ENCODE measurements at places on chromosomes 7 and 10. TPM values are rescaled to one million over a fixed set of nuclear protein-coding genes. Genes with fewer than 3 reads are reported as not detected.

RFC2 gene
- total RNA-seq = 89.1 TPM

TMEM178B gene
- 3.7 TPM for total RNA-seq

NPVF gene
- not detected for total RNA-seq

EIF5AL1 gene
- 0.34 TPM for total RNA-seq

CAMK1D gene
- total RNA-seq = 6.8 TPM

HOXA2 gene
- not detected for total RNA-seq

KCNIP2 gene
- 2.5 TPM for total RNA-seq

SPAM1 gene
- not detected for total RNA-seq

EPHA1 gene
- total RNA-seq = not detected

SLC18A2 gene
- total RNA-seq = not detected

EGR2 gene
- 268 TPM for total RNA-seq

HPSE2 gene
- total RNA-seq = not detected

GOLGA7B gene
- total RNA-seq = 0.26 TPM

ANLN gene
- 23.8 TPM for total RNA-seq

FKBP6 gene
- not detected for total RNA-seq

ERVW-1 gene
- total RNA-seq = not detected

PHTF2 gene
- total RNA-seq = 31.2 TPM

ANKRD2 gene
- not detected for total RNA-seq

WDFY4 gene
- 0.08 TPM for total RNA-seq

WNT2 gene
- total RNA-seq = not detected

ARHGEF5 gene
- total RNA-seq = 8.0 TPM

SYT15B gene
- total RNA-seq = 0.15 TPM

SMO gene
- 0.56 TPM for total RNA-seq

NUDCD3 gene
- total RNA-seq = 77.9 TPM

NPC1L1 gene
- total RNA-seq = not detected

SFRP5 gene
- not detected for total RNA-seq

MUC3A gene
- total RNA-seq = not detected

CYP2C9 gene
- not detected for total RNA-seq

MEPCE gene
- total RNA-seq = 57.6 TPM

CALML5 gene
- total RNA-seq = not detected

NAPEPLD gene
- total RNA-seq = 8.1 TPM

LIPM gene
- total RNA-seq = not detected

IFIT1 gene
- total RNA-seq = 0.59 TPM

CYP26C1 gene
- not detected for total RNA-seq

SLC25A40 gene
- total RNA-seq = 41.9 TPM

PTPRZ1 gene
- not detected for total RNA-seq

TMEM213 gene
- not detected for total RNA-seq

CYP2W1 gene
- not detected for total RNA-seq

UNCX gene
- not detected for total RNA-seq

AKR1C8 gene
- 0.22 TPM for total RNA-seq

ZNF467 gene
- 0.10 TPM for total RNA-seq

RBM28 gene
- total RNA-seq = 80.1 TPM

CLRN3 gene
- total RNA-seq = not detected

GIMAP2 gene
- total RNA-seq = 24.7 TPM

TAS2R4 gene
- 0.78 TPM for total RNA-seq

UTF1 gene
- total RNA-seq = 0.17 TPM

COL17A1 gene
- not detected for total RNA-seq

TBATA gene
- total RNA-seq = not detected

GPRIN2 gene
- total RNA-seq = not detected

FEZF1 gene
- total RNA-seq = not detected

TMEM270 gene
- not detected for total RNA-seq

COL28A1 gene
- total RNA-seq = not detected

SFTPA1 gene
- not detected for total RNA-seq

APBB1IP gene
- 43.6 TPM for total RNA-seq

ADAP1 gene
- total RNA-seq = 87.7 TPM

HMX2 gene
- not detected for total RNA-seq

Measured in activated T-helper 1 cell treated with anti-CD3 and anti-CD28 coated beads, Interleukin-12 subunit alpha, Interleukin-12 subunit beta, Interleukin-2, Interleukin-4 antibody, amounts not matched to agents 30 ng/mL and 10 ng/mL and 1 ng/mL, durations not matched to agents 14 hours and 24 hours and 36 hours (primary cell).